ENCODE measurements at places on chromosomes 11 and 22. TPM values are rescaled to one million over a fixed set of nuclear protein-coding genes. Genes with fewer than 3 reads are reported as not detected.

The CLDN5 gene
- 23.9 TPM for polyA plus RNA-seq

The FAM181B gene
- polyA plus RNA-seq, result 2.4 TPM

GRCh38 chr11:108606070-108606469 lies 12.5 kb upstream of the EXPH5 start:
- DNase-seq, result no peak

GRCh38 chr11:129596351-129596750 lies 219.3 kb upstream of the TMEM45B start:
- DNase-seq, result no peak

GRCh38 chr11:81634483-81634882 lies 1099.2 kb downstream of the FAM181B start:
- no peak for DNase-seq

GRCh38 chr22:45235101-45235777 lies 5.5 kb downstream of the KIAA0930 start:
- peak; percentile 78 for DNase-seq

Data from right cardiac atrium (tissue), 5 donors.